ENCODE measurements at places on chromosomes 7 and 10. TPM values are rescaled to one million over a fixed set of nuclear protein-coding genes. Genes with fewer than 3 reads are reported as not detected.

STOX1 gene
- 0.33 TPM for total RNA-seq

ANKRD1 gene
- total RNA-seq = 2,047 TPM

DNA sequence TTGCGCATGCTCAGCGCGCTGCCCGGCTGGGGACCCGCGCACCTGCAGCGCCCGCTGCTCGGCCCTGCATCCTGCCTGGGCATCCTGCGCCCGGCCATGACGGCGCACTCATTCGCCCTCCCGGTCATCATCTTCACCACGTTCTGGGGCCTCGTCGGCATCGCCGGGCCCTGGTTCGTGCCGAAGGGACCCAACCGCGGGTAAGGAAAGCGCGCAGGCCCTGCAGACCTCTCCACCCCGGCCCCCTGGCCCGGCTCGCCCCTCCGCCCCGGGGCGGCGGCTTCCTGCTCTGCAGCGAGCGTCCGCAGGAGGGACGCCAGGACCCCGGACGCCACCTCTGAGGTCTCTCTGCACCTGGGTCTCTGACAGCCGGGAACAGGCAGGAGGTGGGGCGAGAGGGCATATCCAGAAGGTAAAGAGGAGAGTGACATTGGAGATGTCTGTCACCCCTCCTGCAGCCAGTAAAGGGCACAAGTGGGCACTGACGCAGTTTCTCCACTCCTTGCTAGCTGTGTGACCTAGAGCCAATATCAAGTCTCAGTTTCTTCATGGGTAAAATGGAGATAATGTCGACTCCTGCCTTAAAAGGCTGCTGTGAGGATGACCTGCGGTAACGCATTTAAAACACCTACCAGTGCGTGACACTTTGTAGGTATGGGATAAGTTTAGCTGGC is 338 bp downstream of the ATP6V0E2 start:
- peak overlapping the region; percentile 98 for H3K27ac ChIP-seq
- H3K4me3 ChIP-seq = peak overlapping the region; percentile 98

DNA sequence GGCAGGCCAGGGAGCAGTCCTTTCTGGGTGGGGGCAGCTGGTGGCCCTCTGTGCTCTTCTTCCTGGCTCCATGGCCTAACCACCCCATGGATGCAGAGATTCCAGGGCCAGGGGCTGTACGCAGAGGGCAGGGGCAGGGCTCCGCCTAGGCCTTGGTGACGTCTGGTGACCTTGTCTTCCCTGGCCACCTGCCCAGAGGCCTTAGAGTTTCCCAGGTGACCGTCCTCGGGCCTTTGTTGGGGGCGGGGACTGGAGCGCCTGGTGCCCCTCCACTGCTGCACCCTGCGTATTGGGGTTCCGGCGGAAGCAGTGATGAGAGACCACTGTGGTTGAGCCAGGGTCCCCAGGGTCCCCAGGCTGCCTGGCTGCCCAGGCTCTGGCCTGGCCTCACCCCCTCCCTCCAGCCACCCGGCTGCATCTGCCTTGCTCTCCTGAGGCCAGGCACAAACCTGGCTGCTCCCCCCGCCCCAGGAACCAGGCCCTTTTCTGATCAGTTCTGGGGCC is 10.3 kb downstream of the PWWP2B start:
- H3K36me3 ChIP-seq = peaks cover 19% of the 10 kb centered on the region
- H3K4me1 ChIP-seq = peaks cover 45% of the 10 kb centered on the region
- H3K4me3 ChIP-seq = peak overlapping the region; percentile 44
- H3K27ac ChIP-seq = peak overlapping the region; percentile 86

DNA sequence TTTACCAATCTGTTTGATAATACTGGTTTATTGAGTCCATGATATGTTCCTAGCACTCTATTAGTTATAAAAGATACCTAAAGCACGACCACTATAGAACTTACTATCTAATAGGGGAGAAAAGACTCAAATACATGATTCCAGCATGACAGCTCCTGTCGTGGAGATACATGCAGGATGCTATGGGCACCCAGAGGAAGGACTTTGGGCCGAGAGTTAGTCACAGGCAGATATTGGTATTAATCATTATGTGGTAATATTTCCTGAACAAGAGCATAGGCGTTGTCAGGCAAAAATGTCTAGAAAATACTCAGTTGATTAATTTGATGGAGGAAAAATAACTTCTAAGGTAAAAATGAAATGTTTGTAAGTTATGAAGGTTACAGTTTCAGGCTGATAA is 31.8 kb downstream of the CNNM2 start:
- H3K27me3 ChIP-seq = no peaks in the 10 kb centered on the region
- no peak overlapping the region for H3K27ac ChIP-seq
- H3K4me3 ChIP-seq = no peak overlapping the region

- no peaks in the 10 kb centered on the region for H3K36me3 ChIP-seq
- H3K4me3 ChIP-seq = no peak overlapping the region
- H3K27ac ChIP-seq = no peak overlapping the region
- DNase-seq = no peak
- no peaks in the 10 kb centered on the region for H3K27me3 ChIP-seq
- H3K4me1 ChIP-seq = peaks cover 64% of the 10 kb centered on the region
Observed at GRCh38 chr10:71471006-71471405, 74.3 kb downstream of the CDH23 start.
